Iris pigment epithelial cell (primary cell): ENCODE measurements at places on chromosomes 7 and 10.

- no peak for DNase-seq
Observed at GRCh38 chr7:143382791-143383641, 1.9 kb downstream of the ZYX start.

- DNase-seq = no peak
Observed at GRCh38 chr10:26374426-26374825, 63.7 kb upstream of the APBB1IP start.

DNA sequence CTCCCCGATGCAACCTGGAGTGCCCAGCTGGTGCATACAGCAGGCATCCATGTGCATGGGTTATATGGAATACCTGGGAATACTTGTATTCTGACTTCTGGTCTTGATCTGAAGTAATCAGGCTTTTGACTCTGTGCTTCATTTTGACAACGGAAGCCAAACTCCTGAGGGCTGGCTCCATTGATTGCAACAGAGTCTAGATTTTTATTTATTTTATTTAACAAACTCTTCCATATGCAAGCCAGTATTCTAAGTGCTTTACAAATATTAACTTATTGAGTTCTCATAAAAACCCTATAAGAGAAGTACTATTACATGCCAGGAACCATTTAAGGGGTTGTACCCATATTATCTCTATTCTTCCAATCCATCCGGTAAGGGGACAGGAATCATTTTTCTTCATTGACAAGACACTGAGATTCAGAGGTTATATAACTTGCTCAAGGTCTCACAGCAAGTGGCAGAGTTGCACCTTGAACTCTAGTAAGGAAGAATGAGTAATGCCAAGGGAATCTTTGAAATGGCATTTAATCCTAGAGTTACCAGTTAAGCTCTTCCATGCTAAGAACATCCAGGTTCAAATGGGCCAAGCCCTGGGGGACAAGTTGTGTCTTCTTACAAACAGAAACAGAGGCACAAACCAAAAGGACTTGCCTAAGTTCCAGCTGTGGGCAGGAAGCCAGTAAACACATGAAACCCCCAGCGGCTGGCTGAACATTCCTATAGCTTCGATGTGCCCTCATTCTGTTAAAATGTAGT is 241.0 kb downstream of the WDR11 start:
- DNase-seq = peak; percentile 20

- DNase-seq = no peak
Observed at GRCh38 chr7:147251751-147252325, 1135.2 kb downstream of the CNTNAP2 start.

GRCh38 chr7:69537691-69538090 is 60.6 kb upstream of the AUTS2 start:
- no peak for DNase-seq

GRCh38 chr7:74561898-74562613 is 95.5 kb upstream of the GTF2I start:
- no peak for DNase-seq

- no peak for DNase-seq
Observed at GRCh38 chr10:42883993-42884983, 101.7 kb downstream of the BMS1 start.

- peak; percentile 24 for DNase-seq
Observed at GRCh38 chr10:12042409-12042796, 206 bp downstream of the UPF2 start.

- no peak for DNase-seq
Observed at GRCh38 chr10:9743639-9744038, 1274.0 kb upstream of the CELF2 start.

GRCh38 chr7:90788052-90788451 is 191.9 kb downstream of the CDK14 start:
- DNase-seq = peak; percentile 35

- DNase-seq = no peak
Observed at GRCh38 chr7:43117095-43117494, 4.6 kb downstream of the HECW1 start.
